ENCODE measurements at places on chromosomes 3 and 15.

GRCh38 chr3:152452318-152452717, 183.6 kb downstream of the MBNL1 start:
- DNase-seq = peak; percentile 65

DNA sequence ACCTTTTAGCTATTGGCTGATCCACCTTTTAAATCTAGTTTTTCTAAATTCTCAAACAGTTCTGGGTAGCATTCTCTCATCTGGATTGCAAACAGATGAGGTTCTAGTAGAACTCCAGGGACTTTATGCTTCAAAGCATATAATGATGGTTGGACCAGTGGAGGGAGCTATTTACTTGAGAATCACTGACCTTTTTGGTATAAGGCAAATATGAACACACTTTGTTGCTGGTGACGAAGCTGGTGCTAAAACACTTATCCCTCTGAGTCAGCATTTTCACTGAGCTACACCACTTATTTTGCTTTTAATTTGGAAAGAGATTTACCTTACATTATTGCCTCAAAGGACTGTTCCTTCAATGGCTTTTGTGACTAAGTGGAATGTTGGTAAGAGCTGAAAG, 58.6 kb upstream of the SLITRK3 start:
- DNase-seq = no peak

DNA sequence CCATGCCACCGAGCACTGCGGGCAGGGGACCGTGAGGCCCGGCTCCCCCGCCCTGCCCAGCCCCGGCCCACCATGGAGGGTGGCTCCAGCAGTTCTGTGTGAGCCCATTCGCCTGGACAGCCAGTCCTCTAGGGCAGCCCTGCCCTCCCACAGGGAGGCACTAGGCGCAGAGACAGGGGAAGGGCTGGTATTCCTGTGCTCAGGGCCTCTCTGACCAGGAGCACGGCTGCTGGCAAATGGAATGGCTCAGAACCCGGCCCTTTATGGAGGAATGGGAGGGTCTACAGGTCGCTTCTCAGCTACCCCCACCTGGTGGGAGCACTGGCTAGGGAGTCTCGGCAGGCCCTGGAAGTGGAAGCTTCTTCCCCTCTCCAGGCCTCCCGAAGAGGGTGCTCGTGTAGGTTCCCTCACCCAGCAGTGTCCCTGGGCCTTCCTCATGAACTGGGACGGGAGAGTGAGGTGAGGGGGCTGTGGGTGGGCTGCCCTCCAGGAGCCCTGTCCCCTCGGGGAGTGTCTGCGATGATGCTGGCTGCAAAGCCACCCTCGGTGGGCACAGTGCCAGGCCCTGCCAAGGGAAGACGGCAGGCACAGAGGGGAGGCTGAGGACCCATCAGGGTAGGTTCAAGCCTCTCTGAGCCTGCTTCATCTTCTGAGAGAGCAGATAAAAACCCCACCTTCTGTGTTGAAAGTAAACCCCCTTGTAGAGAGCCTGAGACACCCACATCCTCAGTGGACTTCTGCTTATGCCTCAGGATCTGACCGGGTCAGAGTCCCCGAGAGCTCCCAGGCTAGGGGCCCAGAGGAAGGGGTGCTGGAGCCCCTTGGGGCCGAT, 1.5 kb downstream of the MELTF start:
- no peak for DNase-seq

- DNase-seq = no peak
Measured at GRCh38 chr3:143581972-143582722, 266.1 kb downstream of the SLC9A9 start.

GRCh38 chr3:38707730-38708129, 58.2 kb upstream of the SCN5A start:
- DNase-seq = no peak

DNA sequence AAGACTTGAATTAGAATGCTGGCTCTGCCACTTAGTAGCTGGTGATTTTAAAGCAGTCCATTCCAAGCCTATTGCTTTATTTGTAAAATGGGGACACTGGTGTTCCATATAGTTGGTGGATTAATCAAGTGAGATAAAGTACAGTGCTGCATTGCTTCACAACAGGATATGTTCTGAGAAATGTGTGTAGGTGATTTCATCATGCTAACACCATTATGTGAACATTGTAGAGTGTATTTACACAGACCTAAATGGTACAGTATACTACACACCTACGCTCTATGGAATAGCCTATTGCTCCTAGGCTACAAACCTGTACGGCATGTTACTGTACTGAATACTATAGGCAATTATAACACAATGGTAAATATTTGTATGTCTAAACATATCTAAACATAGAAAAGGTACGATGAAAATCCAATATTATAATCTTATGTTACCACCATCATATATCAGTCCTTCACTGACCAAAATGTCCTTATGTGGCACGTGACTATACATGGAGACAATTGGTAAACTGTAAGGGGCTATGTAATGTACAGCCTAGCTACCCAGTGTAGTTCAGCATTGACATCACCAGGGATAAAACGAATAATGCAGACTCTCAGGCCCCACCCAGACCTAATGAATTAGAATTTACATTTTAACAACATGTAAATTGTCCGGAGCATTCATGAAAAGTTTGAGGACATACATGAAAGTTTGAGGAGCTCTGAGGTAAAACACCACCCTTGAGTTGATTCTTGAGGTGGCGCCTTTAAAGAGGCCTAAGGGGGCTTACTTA, 121.4 kb upstream of the BFSP2 start:
- no peak for DNase-seq

- no peak for DNase-seq
Measured at GRCh38 chr15:92968926-92969651, 69.0 kb downstream of the CHD2 start.

DNA sequence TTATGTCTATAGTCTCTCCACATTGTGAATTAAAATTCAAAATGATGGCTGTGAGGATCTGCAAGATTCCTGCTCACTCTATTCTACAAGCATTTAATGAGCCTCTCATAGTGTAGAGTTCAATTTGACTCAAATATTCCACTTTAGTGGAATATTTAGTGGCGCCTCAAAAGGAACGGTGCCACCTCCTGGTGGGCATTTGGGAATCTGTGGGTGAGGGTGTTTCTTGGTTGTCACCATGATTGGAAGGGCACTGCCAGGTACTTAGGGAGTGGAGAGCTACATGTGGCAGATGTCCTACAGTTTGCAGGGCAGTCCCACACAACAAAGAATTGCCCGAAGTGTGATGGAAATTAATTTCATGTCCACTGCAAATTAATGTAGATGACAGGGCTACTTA, 21.5 kb upstream of the KCNMB3 start:
- no peak for DNase-seq

- DNase-seq = no peak
Measured at GRCh38 chr3:23457697-23458096, 254.6 kb downstream of the UBE2E2 start.

DNA sequence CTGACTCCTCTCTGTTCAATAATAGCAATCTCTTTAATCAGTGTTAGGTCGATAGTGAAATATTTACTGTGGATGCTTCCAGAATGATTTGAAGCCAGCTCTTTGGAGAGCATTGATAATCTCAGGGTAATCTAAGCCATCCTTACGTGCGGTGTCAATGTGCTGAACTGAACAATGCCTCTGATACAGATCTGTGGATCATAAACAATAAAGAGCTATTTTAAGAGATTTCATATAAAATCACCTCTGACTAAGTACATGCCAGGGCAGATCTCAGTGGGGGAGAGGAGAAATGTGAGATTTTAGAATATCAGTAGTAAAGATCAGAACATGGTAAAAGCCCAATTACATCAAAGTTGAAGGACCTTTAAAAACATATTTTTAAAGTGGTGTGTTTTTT, 319.3 kb upstream of the GBE1 start:
- DNase-seq = no peak

DNA sequence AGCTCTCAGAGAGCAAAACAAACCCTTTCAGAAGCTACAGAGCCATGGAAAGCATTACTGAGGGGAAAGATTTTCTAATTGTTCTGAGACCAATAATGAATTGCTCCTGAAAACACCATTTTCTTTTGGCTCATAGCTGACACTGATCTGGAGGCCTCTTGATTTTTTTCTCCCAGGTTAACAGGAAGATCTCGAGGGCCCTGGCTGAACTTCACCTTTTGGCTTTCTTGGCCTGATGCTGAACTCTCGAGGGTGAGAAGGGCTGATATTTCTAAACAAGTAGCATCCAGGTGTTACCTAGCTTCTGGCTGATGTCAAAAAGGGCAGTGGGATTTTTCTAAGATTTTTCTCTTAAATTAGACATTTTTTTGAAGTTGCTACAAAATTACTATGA, 19.9 kb upstream of the NFKBIZ start:
- DNase-seq = no peak

DNA sequence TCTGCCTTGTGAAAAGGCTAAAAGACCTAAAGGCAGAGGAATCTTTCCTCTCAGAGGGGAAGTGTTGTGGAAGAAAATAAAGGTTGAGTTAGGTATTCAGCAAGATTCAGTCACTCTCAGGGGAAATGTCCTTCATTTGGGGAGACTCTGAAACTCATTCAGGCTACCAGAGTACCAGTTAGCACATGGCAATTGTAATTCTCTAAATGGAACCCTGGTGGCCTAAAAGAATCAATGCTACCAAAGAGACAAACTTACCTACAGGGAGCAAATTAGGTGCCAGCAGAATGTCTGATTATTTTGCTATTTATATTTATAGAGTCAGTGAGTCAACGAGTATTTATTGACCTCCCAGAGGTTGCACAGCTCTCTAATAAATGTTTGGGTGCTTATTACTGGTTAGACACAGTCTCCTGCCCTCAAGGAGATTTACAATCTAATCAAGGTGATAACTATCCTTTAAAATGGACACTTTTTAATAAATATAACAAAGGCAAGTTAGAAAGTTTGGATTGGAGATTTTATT, 33.9 kb upstream of the CDIN1 start:
- DNase-seq = no peak

- DNase-seq = peak; percentile 76
Measured at GRCh38 chr3:166283840-166284239, 446.6 kb upstream of the BCHE start.

GRCh38 chr3:9553021-9553947, at the start of gene LHFPL4:
LHFPL4 (minus strand) TSS chr3:9553822; CDS start chr3:9552679, 1,143 bp downstream.
- DNase-seq = no peak

DNA sequence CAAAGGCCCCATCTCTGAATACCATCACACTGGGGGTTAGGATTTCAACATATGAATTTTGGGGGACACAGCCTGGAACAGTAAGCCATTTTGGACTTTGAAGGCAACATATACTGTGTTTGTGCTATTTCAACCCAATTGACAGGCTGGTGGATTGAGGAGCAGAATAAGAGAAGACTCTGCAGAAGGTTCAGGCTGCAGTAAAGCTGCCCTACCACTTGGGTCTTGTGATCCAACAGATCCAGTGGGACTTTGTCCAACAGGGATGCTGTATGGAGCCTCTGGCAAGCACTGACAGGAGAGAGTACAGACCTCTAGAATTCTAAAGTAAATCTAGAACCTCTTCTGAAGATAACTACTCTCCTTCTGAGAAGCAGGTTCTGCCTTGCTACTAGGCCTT, 1.1 kb upstream of the BCL2L10 start:
- DNase-seq = no peak

GRCh38 chr3:36557021-36557707, 176.9 kb downstream of the STAC start:
- DNase-seq = no peak

DNA sequence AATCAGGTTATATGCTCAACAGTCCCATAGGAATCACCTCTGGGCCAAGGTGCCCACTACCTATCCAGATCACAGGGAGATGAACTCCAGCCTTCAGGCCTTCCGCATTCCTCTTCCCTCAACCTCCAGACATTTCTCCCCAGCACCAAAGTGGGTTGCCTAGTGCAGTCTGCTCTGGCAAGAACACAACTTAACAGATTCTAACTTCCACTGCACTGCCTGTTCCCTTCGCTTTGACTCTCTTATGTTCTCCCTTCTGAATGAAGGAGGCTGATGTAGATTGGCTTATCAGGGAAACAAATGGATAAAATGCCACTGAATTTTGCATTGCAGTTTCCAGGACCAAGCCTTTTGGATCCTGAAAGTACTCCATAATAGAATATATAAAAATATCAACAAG, 106.3 kb downstream of the SRGAP3 start:
- DNase-seq = no peak

DNA sequence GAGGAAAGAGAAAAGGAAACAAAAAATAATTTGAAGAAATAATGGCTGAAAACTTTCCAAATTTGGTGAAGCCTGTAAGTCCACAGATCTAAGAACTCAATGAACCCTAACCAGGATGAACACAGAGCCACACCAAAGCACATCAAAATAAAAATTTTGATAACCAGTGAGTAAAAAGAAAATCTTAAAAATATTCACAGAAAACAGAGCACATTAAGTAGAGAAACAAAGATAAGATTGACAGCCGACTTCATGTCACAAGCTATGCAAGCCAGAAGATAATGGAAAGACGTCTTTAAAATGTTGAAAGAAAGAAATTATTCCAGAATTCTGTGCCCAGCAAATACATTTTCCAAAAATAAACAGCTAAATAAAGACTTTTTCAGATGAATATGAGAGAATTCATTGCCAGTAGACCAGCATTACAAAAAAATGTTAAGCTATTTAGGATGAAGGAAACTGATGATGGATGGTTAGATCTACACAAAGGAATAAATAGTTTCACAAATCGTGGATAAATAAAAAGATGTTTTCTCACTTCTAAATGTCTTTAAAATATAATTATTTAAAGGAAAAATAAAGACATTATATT, 140.2 kb upstream of the SKOR1 start:
- DNase-seq = peak; percentile 26

DNA sequence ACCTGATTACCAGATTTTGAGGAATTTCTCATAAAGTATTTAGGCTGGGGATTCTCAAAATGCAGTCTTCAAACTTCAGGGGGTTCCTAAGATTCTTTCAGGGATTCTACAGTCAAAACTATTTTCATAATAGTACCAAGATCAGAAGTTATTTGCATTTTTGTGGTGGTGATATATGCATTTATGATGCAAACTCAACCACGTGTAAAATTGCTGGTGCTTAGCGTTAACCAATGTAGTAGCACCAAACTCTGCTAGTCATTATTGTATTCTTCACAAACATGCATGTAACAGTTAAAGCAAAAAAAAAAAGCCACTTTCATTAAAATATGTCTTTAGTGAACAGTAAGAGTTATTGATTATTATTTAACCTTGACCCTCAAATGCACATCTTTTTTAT, 274.9 kb upstream of the DNAJC19 start:
- DNase-seq = no peak

GRCh38 chr15:26875476-26875850, 8.6 kb downstream of the GABRA5 start:
- no peak for DNase-seq

GRCh38 chr3:45330510-45331295, 57.7 kb upstream of the LARS2 start:
- DNase-seq = peak; percentile 35
